Foreskin keratinocyte (primary cell): ENCODE measurements at places on chromosomes 4 and X. TPM values are rescaled to one million over a fixed set of nuclear protein-coding genes. Genes with fewer than 3 reads are reported as not detected.
A peak's percentile ranks its signal among the peaks of the same experiment; 100 is the strongest.

- no peak for DNase-seq
Observed at GRCh38 chr4:127441571-127441970, 191.2 kb upstream of the INTU start.

Gene ZFYVE28
- 0.51 and 0.95 TPM in 2 replicates for total RNA-seq

DNA sequence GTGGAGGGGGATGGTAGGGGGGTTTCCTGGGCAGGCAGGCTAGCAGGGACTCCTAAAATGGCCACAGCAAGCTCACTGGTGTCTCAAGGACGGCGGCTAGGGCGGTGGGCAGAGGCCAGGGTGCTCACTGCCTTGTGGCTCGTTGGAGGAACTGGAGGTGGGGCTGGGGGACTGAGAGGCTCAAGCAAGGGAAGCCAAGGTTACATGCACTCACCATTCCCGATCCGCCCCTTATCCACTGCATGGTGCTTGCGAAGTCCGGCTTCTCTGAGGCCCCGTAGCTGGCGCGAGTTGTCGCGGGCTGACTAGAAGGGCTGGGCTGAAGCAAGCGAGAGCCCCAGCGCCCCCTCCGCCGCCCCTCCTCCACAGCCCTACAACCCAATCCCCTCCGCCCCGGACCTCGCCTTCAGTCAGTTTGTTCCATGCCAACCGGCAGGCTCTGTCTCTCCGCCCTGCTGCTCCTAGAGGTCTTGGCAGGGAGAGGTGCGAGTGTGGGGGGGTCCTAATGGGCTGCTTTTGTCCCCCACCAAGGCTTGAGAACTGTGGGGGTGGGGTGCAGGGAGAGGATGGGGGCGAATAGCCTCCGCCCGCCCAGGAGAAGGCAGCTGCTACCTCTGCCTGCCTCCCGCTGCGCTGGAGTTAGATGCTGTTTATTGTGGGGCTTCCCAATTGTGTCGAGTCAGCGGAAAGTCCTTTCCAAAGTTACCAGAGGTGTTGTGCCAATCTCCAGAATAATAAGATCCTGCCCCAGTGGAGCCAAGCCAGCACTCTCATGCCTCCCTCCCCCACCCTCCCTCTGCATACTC lies at the start of gene ARHGEF9:
Gene ARHGEF9 (minus strand): TSS at position 313 of the 806 bp plus-strand sequence. CDS start 69 bp downstream, at position 244.
- no peak for DNase-seq

- no peak for DNase-seq
Observed at GRCh38 chr4:74590476-74590875, 145.5 kb downstream of the AREG start.

- no peak for DNase-seq
Observed at GRCh38 chr4:173254646-173255045, 79.5 kb downstream of the HMGB2 start.

- no peak for DNase-seq
Observed at GRCh38 chrX:111869639-111870034, 6.3 kb upstream of the TRPC5OS start.

- no peak for DNase-seq
Observed at GRCh38 chr4:57444671-57445070, 334.5 kb upstream of the IGFBP7 start.

Gene PHOX2B
- not detected in 2 replicates for total RNA-seq

DNA sequence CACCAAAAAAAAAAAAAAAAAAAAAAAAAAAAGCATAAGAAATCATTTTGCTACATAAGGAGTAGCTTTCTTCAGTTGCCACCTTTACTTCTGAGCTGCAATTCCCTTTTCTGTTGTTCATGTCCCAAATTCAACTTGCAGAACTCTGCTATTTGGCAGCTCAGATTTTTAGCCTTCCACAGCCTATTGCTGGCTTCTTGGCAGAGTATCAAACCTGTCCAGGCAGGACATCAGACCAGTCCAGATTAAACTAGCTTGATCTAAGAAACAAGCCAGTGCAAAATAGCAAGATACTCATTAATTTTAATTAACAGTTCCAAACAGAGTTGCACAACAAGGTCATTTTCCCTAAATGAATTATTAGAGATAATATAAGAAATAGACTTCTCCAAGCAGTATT lies 123.6 kb upstream of the NR3C2 start:
- DNase-seq, result no peak

DNA sequence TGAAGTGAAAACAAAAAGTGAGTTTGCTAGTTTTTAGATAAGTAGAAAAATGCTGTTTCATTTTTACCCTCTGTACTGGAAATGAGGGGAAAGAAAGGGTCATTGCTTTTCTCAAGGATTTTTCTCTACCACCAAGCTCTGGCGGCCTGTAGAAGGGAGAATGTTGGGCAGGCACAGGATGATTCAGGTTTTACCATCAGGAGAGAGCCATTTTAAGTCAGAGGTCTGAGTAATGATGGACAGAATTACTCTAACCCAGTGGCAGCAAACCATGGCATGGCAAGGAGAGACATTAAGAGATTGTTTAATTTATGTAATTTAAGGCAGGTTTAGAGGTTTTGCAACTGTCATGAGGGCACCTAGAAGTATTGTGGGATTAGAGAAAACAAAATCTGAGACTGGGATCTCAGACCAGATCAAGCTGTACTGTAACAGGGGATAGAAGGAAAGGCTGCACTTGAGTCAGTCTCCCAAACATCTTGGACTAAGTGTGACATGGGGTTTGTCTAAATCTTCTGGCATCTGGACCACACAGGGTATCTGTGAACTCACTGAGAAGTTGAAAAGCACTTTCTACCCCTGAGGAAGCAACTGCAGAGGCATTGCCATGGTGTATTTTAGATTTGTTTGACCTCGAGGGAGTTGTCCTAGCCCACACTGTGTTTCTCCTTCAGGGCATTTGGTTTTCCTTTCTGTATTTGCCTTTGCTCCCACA lies 81.6 kb downstream of the BANK1 start:
- DNase-seq, result no peak

Gene SHOX
- total RNA-seq, result not detected in 2 replicates

DNA sequence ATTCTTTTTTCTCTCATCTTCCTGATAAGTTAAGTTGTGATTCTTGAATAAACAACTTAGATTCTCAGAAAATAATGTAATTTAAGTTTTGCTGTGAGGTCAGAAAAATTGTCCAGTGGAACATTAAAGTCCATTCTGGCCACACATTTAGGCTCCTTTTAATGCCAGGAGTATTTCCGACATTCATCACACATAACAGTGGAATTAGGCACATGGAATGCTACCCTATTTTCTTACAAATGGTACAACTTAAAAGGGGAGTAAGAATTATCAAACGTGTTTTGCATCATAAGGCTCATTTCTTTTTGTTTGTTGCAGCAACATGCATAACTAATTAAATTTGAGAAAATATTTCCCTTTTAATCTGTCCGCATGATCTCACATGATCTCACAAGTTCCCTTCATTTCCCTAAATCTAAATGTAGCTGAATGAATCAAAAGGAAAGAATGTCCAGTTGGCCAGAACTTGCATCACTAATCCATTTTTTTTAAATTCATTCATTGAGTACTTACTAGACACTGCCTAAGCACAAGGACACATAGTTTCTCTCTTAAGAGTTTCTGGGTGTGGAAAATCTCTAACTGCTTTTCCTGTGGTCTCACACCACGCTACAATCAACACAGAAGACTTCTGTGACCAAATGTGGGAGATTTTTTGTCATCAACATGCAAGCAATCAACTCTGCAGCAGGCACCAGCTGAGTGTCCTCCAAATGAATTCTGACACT lies 22.0 kb downstream of the SPARCL1 start:
- peak; percentile 83 for DNase-seq

DNA sequence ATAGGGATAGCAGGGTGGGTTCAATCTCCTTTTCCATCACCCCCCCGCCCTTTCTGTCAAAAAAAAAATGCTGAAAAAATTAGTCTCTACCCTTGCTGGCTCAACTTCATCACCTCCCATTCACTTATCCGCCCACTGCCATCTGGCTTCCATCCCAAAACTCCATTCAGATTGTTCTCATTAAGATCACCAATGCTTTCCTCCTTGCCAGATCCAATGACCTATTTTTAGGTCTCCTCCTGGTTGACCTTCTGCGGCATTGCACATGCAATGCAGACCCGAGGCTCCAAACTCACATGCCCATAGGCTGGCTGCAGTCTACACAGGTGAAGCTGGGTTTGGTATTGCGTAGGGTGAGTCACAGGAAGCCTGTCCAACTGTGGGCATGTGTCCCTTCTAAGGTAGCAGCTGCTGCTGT lies 21.1 kb upstream of the STIM2 start:
- peak; percentile 16 for DNase-seq

Gene SMIM10
- 0.14 and 0.17 TPM in 2 replicates for total RNA-seq

DNA sequence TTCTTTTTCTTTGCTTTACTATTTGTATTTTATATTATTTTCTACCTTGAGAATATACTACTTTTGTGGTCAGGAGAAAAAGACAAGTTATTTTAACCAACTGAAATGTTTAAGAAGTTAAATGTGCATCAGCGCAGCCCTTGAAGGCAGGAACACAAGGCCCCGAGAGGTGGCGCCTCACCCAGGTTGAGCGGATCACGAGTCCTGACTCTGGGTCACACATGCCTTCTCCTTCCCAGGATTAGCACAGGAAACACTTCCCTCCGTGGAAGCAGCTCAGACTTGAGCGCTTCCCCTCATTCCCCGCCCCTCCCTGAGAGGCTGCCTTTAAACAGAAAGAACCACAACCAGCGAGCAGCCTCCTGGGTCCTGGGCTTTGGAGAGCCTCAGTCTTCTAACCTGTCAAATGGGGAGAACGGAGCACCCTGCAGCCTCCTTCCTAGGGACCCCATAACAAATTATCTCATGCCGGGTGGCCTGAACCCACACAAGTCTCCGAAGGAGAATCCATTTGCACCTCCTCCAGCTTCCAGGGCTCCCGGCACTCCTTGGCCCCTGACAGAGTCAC lies 217.6 kb downstream of the AFAP1 start:
- DNase-seq, result no peak

- no peak for DNase-seq
Observed at GRCh38 chrX:130896026-130896425, 7.0 kb downstream of the ENOX2 start.

GRCh38 chrX:68115371-68115770 lies 317.9 kb downstream of the OPHN1 start:
- DNase-seq, result no peak

GRCh38 chrX:129875669-129876068 lies 30.3 kb upstream of the UTP14A start:
- peak; percentile 31 for DNase-seq

DNA sequence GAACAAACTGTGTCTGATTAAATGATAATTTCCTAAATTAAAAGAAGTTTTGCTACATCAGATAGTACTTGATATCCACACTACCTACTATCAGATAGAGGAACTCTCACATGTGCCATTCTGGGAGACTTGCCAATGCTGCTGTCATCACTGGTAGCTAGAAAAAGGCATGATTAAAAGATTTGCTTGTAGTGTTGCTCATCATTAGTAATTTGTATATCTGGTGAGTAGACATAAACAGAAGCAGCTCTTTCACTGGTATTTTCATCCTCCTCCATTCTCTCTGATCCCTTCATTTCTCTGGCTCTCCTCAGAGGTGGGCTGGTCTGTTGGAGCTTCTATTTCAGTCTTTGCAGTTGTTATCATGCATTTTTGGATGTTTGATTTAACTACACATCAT lies 56.0 kb downstream of the SPRY1 start:
- DNase-seq, result peak; percentile 90

GRCh38 chr4:74534121-74534520 lies 89.2 kb downstream of the AREG start:
- no peak for DNase-seq

Gene TACR3
- not detected in 2 replicates for total RNA-seq

DNA sequence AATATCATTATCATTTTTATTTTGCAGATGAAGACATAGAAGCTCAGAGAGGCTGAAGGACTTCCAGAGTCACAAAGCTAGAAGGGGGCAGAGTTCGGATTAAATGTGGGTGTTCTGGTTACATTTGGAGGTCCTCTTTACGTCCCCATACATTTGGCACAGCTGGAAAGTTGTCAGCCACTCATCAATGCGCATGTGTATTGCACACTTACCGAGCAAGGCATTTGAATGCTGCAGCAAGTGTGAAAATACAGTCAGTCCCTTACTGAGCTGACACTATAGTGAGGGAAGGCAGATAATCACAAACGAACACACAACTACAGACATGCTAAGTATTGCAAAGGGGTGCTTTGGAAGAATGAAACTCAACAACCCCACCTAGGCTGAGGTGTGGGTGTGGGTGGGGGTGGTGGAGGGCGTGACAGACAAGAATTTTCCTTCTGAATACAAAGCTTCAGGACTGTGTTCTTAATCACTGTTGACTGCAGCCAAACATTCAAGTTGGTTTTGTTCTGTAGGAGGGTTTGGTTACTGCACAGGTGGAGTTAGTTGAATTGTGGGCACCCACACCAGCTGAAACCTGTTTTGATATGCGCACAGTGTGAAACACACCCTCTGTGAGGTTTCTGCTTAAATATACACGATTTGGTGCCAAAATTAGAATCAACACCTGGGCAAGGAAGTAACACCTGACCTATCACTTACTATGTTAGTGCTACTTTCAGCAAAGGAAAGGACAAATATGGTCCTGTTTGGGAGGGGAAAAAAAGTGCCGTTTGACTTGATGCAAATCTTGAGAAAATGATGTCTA lies 72.4 kb downstream of the COQ2 start:
- peak; percentile 75 for DNase-seq

GRCh38 chr4:105179539-105180401 lies 33.1 kb downstream of the TET2 start:
- DNase-seq, result no peak

DNA sequence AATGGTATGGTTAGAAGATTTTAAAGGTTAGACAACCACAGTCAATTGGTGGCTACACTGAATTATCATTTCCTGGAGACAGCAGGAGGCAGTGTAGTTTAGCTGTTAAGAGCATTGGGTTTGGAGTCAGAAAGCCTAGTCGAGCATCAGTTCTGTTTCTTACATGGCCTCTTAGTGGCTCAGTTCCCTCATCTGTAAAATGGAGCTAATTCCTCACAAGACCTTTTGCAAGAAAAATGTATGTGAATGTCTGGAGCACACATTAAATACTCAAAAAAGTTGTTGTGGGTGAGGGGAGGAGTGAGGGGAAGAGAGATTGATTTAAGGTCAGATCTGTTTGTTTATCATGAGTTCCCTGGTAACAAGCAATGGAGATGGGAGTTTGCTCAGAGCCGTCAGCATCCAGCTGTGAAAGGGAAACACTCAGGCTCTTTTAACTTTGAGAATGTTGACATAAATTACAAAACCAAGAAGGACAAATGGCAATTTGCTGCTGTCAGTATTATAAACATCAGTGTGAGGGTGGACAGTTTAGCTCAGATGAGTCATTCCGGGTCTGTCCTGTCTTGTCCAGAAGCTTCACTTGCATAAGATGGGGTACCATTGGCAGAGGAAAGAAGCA lies 98.2 kb upstream of the PGRMC2 start:
- peak; percentile 81 for DNase-seq
